ENCODE measurements at places on chromosomes 2 and 18.

DNA sequence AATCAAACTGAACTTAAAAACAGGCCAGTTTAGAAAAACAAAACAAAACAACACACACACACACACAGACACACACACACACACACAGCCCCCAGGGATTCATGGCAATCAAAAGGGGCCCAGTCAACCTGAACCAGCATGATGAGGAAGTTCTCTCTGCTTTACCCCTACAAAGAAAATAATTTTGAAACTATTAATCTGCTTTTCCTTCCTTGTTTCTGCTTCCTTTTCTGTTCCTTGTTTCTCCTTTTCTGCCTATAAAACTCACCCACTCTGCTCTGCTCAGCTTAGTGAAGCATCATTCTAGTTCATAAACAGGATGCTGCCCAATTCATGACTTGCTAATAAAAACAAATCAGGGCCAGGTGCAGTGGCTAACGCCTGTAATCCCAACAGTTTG lies 203.1 kb downstream of the RAB3GAP1 start:
- no peak for DNase-seq

- DNase-seq: no peak
Measured at GRCh38 chr2:191688934-191689695, 11.2 kb downstream of the NABP1 start.

DNA sequence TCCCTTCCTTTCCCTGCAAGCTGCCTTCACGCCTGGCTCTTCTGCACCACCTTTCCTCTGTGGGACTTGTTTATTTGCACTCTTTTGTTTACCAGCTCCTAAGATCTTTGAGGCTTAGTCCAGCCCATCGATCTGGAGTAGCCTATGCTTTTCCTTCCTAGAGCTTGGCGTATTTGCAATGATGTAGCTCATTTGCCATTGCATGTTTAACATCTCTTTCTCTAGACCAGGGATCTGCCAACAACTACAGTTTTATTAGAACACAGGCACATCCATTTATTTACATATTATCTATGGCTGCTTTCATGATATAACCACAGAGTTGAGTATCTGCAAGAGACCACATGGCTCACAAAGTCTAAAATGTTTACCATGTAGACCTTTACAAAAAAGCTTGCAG lies 150.4 kb downstream of the RAPGEF4 start:
- DNase-seq: no peak

GRCh38 chr2:108345951-108346350 lies 31.8 kb upstream of the SULT1C4 start:
- DNase-seq: no peak

DNA sequence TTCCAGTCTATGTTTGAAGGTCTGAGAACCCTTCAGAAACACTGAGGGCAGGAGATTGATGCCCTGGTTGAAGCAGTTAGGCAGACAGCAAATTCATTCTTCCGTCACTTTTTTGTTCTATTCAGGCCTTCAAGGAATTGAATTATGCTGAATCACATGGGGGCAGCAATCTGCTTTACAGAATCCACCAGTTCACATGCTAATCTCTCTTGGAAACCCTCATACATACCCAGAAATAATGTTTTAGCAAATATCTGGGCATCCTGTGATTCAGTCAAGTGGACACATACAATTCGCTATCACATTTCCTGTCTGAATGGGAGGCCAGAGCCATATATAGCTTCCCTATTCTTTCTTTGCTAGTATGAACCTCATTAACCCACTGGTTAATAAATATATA lies 301.4 kb upstream of the CNTNAP5 start:
- no peak for DNase-seq

- no peak for DNase-seq
Measured at GRCh38 chr2:120182019-120182560, 41.1 kb downstream of the TMEM185B start.

DNA sequence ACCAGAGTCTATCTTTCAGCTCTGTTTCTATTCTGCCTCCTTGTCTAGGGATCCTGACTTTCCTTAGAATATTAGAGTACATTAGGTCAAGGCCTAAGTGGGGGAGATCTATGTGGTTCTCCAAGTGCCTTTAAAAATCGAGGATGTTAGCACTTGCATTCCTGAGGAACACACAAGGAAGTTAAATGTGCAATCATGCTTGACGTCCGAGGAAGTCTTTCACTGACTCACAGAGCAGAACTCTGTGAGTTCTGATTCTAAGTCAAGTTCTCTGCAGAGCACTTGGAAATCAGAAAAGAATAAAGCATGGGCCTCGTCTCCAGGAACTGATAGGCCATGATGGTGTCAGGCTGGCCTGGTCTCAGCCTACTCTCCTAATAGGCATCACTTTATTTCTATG lies 17.2 kb downstream of the FHOD3 start:
- DNase-seq: no peak

DNA sequence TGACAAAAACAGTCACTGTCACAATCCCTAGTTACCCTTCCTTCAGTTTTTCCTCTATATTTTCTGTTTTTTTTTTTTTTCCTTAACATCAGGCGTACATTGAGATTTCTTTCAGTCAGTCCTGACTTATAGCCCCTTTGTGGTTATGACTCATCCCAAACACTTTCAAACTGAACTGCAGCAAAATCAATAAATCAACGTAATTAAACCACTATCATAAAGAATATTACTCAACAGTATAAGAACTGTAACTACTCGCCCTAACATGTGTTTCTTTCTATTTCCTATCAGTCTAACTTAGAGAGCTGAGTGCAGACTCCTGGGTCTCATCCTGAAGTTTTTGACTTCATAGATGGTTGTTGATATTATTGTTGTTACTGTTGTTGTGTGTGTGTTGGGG lies 523.5 kb downstream of the LRRTM4 start:
- DNase-seq: no peak

DNA sequence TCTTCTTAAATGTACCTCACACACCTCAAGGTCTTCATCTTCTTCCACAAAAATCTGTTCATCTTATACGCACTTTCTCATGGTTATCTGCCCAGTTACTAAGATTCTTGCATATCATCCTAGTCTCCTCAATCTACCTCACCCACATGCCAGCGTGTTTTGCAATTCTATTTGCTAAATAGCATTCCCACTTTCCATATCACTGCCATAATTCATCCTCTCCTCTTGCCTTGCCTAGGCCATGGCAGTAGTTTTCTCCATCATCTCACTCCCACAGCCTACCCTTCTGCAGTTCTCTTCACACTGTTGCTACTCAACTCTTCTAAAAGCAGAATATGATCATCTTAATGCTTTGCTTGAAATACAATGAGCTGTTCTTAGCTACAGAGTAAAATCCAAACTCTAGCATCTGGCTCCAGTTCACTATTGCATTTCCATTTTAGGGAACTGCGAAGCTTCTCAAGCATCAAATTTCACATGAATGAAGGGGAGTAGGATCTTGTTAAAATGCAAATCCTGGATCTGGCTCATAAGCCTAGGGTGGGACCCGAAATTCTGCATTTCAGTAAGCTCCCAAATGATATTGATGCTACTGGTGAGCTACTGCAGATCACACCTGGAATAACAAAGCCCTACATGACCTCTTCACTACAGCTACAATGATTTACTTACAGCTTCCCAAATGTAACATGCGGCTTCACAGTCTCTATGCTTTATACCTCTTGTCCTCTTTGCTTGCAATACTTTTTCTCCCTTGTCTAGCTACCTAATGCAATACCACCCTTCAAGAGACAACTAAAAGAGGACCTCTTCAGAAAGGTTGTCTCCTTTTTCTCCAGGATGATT lies 293.9 kb downstream of the SATB2 start:
- DNase-seq: no peak

GRCh38 chr2:117771969-117772630 lies 42.4 kb upstream of the DDX18 start:
- DNase-seq: no peak

DNA sequence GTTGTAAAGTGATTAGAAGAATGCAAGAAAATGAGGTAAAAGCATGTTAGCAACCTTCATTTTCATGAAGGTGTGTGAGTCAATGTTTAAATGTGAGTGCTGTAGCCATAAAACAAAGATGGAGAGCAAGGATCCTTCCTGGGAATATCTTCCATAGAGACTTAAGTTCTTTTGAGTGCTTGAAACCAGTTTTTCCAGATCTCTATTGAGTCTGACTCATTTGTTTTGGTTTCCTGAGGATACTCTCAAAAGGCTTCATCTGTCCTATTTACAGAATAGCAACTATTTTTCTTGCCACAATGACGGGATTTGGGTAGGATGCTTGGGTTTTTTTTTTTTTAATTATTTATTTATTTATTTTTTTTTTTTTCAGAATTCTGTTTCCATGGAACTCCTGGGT lies 45.9 kb upstream of the ASB1 start:
- no peak for DNase-seq

- no peak for DNase-seq
Measured at GRCh38 chr2:170953941-170954340, 24.9 kb downstream of the GORASP2 start.

GRCh38 chr2:20579866-20580265 lies 71.0 kb downstream of the HS1BP3 start:
- DNase-seq: no peak

GRCh38 chr2:15969214-15969613 lies 28.9 kb downstream of the MYCN start:
- no peak for DNase-seq

- no peak for DNase-seq
Measured at GRCh38 chr2:15722980-15723379, 131.3 kb downstream of the DDX1 start.

DNA sequence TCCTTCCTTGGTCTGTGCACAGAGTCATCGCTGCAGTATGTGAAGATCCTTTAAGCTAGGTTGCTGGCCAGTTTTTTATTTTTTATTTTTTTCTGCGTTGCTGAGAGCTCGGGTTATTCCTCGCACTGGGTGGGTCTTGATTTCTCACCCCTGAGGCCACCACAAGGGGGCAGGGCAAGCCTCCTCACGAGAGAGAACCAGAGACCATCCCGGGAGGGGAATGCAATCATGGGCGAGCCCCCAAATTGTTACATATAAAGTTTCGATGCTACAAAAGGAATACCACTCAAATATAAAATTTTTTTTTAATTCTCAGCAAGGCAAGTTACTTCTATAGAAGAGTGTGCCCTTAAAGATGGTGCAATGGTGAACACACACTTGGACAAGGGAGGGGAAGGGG lies 24.9 kb downstream of the HTR2B start:
- no peak for DNase-seq

GRCh38 chr2:148548716-148549400 lies 95.7 kb upstream of the EPC2 start:
- DNase-seq: no peak

GRCh38 chr2:158507679-158508078 lies 50.9 kb downstream of the PKP4 start:
- no peak for DNase-seq

- DNase-seq: no peak
Measured at GRCh38 chr2:38634684-38635083, 31.2 kb upstream of the GALM start.

DNA sequence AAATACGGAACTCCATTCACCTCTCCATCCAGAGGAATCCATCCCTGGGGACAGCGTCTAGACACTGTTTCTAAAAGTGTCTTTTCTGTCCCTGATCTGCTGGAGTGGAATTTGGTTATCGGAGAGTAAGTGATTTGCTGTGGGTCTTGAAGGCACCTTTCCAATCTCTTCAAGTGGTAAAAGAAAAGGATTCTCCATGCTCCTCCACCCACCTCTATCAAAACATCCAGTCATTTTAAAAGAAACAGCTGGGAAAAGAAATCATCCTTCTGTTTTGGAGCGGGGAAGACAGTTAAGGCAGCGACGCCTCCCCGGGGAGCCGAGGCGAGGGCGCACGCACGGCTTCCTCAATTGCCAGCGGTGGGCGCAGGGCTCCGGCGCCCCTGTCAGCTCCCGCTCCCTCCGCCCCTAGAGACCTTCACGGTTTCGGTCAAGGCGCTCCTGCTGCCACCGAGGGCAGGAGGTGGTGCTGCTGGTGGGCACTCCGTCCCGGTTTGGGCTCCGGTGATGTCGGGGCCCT lies 547 bp downstream of the SLC35F5 start:
- peak; percentile 45 for DNase-seq

- DNase-seq: peak; percentile 36
Measured at GRCh38 chr2:237691029-237691907, 63.9 kb downstream of the LRRFIP1 start.

GRCh38 chr2:16774980-16775898 lies 109.6 kb upstream of the CYRIA start:
- no peak for DNase-seq

DNA sequence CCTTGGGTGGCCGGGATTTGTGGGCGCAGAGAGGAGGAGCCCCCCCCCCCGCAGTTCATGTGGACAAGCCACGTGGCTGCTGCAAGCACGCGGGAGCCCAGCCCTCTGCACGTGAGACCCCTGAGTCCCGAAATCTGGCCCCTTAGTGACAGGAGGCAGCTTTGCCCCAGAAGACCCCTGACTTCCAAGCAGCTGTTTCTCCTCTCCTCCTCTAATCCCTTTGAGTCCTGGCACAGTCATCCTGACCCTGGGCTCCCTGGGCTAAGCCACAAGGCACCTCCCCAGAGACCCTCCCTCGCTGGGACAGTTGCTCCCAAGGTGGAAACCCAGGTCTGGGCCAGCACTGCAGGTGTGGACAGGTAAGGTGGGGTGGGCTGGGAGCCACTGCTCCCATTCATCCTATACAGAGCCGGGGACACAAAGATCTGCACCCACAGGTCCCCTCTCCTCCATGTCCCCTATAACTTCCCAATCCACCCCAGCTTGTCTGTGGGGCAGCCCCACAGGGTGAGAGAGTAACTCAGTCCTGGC lies 923 bp downstream of the TEKT4 start:
- DNase-seq: no peak

GRCh38 chr2:72136933-72137497 lies 10.6 kb downstream of the CYP26B1 start:
- no peak for DNase-seq

GRCh38 chr2:70710038-70710690 lies 57.8 kb downstream of the ADD2 start:
- no peak for DNase-seq

DNA sequence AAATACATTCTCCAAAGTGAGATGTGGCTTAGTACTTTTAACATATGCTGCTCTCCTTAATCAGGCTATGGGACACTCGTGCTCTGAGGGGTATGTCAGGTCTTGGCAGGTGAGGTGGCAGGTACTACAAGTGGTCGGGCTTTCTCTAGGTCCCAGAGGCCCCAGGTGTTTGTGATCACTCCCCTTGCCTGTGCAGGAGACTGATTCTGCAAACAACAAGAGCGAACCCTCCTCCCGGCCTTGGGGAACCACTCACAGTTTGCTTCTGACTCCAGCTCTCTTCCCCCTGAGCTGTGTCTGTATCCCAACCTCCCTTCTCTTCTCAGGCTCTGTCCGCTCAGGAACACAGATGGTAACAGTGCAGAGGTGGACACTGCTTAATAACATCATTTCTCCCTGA lies 48.1 kb downstream of the ATOH8 start:
- DNase-seq: no peak

- DNase-seq: no peak
Measured at GRCh38 chr18:41532344-41533086, 422.5 kb upstream of the PIK3C3 start.

- no peak for DNase-seq
Measured at GRCh38 chr18:77092104-77093066, 40.2 kb downstream of the MBP start.
